GOT3 (cell line): ENCODE measurements at places on chromosomes 5 and 9.

GRCh38 chr5:151864061-151864748, 60.4 kb downstream of the GLRA1 start:
- DNase-seq, result no peak

DNA sequence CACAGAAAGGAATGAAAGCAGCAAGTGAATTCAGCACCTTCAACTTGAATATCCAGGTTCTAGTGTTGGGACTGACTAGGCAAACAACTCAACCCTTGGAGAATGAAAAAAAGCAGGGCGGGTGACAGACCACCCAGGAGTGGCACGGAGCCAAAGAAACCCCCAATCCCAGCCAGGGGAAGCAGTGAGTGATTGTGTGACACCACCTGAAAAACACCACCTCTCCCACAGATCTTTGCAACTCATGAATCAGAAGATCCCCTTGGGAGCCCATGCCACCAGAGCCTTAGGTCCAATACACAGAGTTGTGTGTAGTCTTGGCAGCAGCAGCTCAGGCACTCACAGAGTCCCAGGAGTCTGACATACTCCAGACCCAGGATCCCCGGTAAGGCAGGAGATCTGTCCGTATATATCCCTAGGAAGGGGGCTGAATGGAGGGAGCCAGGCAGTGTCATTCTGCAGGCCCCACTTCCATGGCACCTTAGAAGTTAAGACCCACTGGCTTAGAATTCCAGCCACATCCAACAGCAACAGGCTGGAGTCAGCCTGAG, 22.1 kb upstream of the ROR2 start:
- no peak for DNase-seq

GRCh38 chr5:73369278-73369677, 79.3 kb downstream of the FOXD1 start:
- no peak for DNase-seq

GRCh38 chr5:136014049-136015002, 14.5 kb upstream of the TGFBI start:
- DNase-seq, result no peak

DNA sequence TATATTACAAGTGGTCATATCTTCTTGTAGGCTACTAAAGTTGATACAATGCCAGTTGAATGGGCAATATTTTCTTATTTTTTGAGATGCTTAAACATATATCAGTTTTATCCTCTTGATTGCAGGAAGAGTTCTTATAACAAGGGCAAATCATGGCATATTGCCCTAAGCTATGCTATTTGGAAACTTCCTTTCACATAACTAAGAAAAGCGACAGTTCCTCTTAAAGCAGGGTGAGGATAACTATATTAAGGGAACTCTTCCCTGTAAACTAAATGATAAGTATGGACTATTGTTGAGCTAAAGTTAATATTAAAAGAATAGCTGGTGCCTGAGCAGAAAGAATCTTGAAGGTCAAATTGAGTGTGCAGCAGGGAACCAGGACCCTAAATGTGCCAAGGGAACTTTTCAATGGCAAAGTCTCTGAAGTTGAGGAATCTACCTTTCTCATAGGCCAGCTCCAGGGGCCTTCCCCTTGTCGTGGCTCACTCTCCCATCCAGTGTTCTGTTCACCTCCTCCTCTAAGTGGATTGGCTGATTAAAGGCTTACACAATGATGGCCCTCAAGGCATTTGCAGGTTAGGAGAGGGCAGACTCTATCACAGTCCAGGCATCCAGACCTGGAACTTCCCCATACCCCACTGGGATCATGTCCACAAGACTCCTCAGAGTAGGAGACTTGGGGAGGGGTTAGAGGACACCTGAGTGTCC, 26.8 kb downstream of the FYB1 start:
- DNase-seq, result no peak

GRCh38 chr9:130478736-130479575, 34.2 kb downstream of the ASS1 start:
- DNase-seq, result no peak

DNA sequence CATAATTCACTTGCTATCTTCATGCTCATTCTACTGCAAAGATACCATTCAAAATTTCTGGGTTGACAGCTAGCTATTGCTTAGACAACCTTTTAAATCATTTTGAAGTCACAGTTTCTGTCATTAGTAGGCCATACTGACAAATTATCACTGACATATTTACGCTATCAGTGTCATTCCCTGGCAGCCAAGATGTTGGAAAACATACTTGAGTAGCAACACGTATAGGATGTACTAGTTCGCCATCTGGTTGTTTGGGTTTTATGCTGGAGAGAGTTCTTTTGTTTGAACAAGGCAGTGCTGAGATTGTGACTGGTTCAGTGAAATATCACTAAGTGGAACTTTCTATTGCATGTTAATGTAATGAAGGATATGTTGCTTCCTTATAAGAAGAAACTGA, 621.9 kb downstream of the DTWD2 start:
- DNase-seq, result no peak

DNA sequence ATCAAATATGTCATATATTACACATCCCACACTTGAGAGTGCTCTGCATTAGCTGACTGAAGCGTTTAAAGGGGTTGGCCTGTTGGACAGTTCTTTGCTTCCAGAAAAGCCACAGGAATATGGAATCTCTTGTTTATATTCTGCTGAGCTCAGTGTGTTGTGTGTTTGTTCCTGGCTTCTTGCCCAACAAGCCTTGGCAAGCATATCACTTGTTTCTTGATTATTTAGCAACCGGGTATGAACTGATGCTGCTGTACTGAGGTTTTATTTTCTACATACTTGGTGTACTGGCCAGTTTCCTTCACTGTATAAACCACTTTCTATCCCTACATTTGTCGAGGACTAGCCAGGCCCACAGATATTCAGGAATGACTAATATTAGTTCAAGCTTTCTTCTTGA, 378.9 kb downstream of the KCTD16 start:
- DNase-seq, result no peak

DNA sequence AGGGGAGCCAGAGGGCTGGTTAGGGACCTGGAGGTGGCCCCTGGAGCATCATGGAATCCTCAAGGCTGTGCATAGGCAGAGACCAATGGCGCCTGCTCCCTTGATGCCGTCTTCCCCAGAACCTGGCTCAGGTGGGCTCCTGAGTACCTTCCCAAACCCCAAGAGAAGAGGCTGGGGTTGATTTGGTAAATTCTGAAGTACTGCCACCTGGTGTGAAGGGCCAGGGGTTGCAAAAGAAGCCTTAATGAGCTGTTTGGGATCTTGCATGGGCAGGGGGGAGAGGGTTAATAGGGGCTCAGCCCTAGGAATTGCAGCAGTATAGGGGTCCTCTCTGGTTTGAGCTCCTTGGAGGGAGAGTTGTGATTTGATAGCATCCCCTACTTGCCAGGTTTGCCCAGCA, 52.1 kb downstream of the CYSTM1 start:
- DNase-seq, result no peak

DNA sequence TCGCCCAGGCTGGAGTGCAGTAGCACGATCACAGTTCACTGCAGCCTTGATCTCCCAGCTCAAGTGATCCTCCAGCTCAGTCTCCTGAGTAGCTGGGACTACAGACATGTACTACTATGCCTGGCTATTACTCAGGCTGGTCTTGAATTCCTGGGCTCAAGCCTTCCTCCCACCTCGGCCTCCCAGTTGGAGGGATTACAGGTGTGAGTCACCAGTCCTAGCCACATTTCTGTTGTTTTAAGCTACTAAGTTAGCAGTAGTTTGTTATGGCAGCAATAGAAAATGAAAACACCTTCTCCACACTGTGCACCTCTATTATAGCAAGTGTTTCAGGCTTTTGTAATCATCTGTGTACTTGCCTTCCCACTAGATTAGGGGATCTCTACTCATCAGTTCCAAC, 588.9 kb upstream of the TLE4 start:
- DNase-seq, result no peak

- no peak for DNase-seq
Measured at GRCh38 chr9:118522093-118523028, 818.2 kb downstream of the TLR4 start.

- no peak for DNase-seq
Measured at GRCh38 chr5:151892393-151892792, 32.3 kb downstream of the GLRA1 start.

- no peak for DNase-seq
Measured at GRCh38 chr9:127524373-127524772, 73.1 kb downstream of the LRSAM1 start.

- no peak for DNase-seq
Measured at GRCh38 chr9:133327834-133328484, 8.0 kb downstream of the SURF6 start.

DNA sequence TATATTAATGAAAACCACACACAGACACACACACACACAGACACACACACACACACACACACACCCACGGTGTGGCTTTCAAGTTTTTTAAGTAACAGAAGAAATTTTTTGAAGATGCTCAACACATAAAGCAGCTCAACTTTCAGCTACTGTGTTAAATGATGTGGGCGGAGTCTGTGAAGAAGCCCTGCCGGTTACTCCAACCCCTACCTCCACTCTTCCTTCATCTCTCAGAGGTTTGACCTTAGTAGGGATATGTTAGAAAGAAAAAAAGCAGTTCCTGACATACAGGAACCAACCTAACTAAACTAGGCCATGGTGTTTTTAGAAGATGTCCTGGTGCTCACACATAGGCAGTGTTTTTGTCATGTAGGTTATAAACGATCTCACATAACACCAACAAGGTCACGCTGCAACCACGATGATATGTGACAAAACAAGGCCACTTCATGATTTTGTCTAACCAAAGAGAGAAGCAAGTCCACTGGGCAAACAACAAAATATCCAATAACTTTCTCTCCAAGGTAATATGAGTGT, 112.8 kb downstream of the EMB start:
- DNase-seq, result no peak

GRCh38 chr9:109966643-109967368, 186.8 kb downstream of the PALM2AKAP2 start:
- no peak for DNase-seq
